Activated T-cell treated with anti-CD3 and anti-CD28 coated beads for 1 hour (primary cell): ENCODE measurements at places on chromosomes 11 and 22.

GRCh38 chr11:8930456-8931175 is 2.1 kb downstream of the C11orf16 start:
- no peak for DNase-seq

GRCh38 chr11:38014405-38014804 is 1416.4 kb upstream of the RAG2 start:
- DNase-seq: no peak

DNA sequence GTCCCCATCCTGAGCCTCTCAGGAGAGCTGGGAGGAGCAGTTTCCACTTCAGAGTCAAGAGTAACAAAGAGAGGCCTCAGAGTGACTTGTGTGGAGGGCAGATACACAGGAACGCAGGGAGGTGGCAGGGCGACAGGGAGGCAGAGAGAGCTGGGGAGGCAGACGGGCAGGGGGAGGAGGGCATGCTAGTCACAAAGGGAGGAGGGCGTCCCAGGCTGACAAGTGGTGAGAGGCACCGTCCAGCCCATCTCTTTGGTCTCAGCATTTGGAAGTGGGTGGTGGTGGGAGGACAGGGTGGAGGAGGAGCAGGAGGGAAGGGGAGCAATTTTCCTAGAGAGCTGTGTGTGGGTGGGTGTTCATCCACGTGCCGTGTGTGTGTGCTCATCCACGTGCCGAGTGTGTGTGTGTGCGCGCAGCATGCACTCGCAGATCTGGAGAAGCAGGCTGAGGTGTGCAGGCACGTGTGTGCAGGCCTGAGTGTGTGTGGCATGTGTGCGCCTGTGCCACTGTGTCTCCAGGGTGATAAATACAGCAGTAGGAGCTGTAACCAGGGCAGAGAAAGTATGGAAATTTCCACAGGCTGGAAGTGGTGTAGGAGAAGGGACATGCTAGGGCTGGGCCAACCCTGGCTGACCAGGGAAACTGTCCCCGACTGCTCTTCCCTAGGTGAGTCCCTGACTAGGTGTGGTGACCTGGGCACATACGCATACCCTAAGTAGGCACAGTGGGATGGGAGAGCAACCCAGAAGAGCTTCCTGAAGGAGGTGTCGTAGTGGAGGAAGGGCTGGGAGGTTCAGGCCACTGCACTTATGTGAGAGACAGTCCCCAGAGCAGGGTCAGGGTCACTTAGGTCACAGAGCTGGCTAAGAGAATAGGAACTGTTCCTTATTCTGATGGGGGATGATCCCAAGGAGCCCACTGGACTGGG is 7.3 kb upstream of the PDE2A start:
- DNase-seq: no peak

DNA sequence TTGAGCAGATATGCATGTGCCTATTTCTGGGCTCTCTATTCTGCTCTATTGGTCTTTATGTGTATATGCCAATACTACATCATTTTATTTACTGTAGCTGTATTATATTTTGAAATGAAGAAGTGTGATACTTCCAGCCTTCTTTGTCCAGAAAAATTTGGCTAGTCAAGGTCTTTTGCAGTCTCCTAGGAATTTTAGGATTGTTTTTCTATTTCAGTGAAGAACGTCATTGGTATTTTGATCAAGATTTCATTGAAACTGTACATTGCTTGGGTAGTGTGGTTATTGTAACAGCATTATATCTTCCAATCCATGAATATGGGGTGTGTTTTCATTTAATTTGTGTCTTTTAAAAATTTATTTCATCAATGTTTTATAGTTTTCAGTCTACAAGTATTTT is 400.3 kb downstream of the AASDHPPT start:
- no peak for DNase-seq

- no peak for DNase-seq
These were observed 84.4 kb downstream of the PRR5L start for GRCh38 chr11:36380296-36381014.

GRCh38 chr11:75351541-75351790 is at the start of gene ARRB1:
ARRB1 (minus strand) TSS chr11:75351661; CDS start chr11:75351607, 54 bp downstream.
- no peak for DNase-seq

DNA sequence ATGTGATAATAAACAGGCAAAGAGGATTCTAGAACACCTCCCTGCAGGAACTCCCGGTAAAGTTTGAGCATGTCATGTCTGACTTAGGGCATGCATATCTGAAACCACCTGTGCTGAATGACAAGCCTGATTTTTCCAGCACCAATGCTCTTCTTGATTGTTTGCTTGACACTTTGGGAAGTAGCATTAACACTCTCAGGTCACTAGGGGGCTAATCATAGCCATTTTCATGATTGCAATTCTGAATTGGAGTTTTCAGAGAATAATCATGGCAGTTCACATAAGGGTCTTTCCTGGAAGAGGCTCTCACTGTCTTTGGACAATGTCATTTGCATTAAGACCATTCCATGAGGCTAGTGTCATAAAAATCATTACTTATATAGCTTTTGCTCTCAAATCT is 234.4 kb upstream of the MTNR1B start:
- no peak for DNase-seq

DNA sequence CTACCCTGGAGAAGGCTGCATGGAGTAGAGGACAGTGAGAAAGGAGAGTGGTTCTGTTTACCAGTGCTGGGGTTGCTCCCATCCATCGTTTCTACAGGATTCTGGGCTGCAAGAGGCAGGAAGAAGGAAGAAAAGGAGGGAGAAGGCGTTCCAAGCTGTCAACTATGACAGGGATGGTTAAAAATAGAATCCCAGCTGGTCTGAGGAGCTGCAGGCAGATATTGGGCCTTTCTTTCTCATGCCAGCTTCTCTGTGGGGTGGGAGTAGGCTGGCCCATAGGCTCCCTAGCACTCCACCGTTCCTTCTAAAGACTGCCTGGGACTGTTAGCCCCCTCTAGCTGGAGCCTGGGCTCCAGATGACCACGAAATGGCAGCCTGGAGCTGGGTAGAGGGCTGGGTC is 13.6 kb downstream of the CCKBR start:
- no peak for DNase-seq

- no peak for DNase-seq
These were observed 102.9 kb downstream of the TRIM29 start for GRCh38 chr11:120034881-120035630.

- no peak for DNase-seq
These were observed 11.3 kb upstream of the GDPD5 start for GRCh38 chr11:75536786-75537641.

GRCh38 chr22:45599836-45600577 is 71.6 kb upstream of the ATXN10 start:
- no peak for DNase-seq

DNA sequence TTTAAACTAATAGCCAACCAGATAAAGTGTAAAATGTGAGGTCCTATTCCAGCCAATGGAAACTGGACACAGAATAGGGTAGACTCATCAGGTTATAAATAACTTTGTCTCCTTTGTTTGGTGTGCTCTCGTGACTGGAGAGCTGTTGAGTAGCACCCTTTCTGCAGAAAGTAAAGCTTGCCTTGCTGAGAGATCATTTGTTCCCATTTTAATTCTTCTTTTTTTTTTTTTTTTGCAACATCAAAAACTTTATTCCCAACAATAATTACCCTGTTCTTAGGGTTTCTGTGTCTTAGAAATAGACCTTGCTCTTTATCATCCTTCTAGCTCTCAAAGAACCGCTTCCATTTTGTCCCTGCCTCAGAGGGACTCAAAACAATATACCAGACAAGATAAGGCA is 220.4 kb downstream of the FAM76B start:
- DNase-seq: no peak

DNA sequence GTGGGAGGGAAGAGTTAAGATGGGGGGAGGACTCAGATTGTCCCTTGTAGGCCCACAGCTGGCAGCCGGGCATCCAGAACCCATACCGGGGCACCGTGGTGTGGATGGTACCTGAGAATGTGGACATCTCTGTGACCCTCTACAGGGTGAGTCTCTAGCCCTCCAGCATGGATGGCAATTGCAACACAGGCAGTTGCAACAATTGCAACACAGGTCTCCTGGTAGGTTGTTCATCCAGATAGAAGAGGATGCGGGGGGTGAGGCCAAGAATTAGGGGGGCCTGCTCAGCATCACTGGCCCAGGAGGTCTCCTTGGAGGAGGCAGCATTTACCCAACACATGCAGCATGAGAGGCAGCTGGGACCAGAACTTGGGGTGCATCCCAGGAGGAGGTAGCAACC is 3.4 kb downstream of the EHBP1L1 start:
- no peak for DNase-seq

- DNase-seq: no peak
These were observed 566.2 kb downstream of the TBC1D22A start for GRCh38 chr22:47328550-47329243.

GRCh38 chr11:56670984-56671383 is 7.5 kb downstream of the OR5AR1 start:
- DNase-seq: no peak
